ENCODE measurements at places on chromosomes 2 and 18.

DNA sequence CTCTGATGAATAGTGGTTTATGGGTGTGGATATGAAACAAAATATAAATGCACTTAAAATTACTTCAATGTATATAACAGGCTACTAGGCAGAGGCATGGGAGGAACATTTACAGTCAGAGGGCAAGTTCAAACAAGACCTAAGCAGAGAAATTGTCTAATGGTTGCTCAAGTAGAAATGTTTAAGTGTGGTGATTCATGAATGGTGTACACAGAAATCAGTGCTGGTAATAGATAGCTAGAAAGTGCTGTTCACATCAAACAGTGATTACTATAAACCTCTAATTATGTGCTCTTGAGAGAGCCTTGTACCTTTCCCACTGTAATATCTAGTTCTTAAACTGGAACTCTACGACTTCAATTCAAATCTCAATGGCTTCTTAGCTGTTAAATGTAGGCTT, 485.1 kb downstream of the NRXN1 start:
- no peak for DNase-seq

DNA sequence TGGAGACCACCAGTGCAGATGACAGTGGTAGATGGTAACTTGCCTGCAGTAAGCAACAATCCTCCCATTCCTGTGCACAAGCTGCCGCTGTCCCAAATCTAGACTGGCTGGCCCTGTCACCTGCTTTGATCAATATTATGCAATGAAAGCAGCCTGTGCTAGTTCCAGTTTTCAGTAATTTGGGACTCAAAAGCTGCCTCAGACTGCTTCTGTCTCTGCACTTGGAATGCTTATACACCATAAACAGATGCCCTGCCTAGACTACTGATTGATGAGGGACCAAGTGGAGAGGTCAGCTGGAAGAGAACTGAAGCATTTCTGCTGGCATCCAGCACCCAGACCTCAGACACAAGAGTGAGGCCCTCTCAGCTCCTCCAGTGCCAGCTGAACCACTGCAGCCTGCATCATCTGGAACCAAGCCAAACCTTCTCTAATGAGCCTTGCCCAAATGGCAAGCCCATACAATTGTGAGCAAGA, 24.9 kb downstream of the CCBE1 start:
- no peak for DNase-seq

DNA sequence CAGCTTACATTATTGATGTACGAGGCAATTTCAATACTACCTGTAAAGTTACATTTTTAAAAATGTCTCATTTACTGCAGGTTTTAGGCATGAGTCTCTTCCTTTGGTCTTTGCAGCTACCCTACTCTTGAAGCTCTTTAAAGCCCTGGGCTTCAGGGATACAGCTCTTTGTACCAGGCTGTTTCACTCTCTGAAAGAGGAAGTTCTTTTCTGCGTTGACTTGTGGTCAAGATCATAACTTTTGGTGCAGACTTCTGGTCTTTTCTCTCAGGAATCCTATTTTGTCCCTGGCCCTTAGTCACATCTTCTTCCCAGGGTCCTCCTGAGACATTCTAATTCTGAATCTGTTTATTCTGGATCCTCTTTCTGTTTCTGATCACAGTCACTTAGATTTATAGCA, 16.6 kb upstream of the HRH4 start:
- DNase-seq = no peak

DNA sequence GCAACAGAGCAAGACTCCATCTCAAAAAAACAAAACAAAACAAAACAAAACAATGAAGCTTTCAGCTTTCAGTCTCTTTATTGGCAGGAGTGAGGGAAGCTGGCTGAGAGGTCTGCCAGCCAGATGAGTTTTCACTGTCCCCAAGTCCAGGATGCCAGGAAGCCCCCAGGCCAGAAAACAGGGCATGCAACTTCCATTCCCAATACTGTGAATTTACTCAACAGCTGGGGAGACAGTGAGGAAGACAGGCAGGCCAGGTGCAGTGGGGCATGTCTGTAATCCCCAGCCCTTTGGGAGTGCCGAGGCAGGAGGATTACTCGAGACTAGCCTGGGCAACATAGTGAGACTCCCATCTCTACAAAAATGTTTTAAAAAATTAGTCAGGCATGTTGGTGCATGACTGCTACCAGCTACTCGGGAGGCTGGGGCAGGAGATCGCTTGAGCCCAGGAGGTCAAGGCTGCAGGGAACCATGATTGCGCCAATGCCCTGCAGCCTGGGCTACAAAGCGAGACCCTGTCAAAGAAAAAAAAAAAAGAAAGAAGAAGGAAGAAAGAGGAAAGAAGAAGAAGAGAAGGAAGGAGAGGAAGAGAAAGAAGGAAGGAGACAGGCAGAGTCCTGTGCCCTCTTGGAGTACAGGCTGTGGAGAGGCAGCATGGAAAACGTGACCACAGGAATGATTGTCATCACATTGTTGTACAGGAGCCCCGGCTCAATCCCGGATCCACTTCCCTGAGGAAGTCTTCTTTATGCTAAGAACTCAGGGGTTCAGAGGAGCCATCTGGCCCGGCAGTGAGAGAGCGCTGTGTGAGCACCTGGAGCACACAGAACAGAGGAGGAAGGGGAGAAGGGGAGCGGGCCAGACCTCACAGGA, 29.2 kb upstream of the POMC start:
- no peak for DNase-seq

GRCh38 chr2:39545957-39546356, 108.9 kb upstream of the MAP4K3 start:
- DNase-seq = no peak

DNA sequence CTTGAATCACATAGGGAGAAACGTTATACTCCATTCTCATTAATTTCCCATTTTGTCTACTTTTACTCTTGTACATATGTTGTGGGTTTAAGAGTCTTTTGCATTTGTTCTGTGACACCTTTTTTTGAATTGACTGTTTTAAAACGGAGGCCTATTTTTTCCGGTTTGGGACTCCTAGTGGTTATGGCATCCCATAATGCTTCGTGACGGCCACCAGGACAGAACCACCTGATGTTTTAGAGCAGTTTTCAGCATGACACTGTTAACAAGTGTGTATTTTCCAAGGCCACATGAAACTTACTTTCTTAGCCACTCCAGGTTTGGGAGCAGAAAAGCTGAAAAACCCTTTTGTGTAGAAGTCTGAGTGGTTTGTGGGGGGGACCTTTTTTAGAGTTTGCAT, 8.4 kb downstream of the SOX11 start:
- DNase-seq = no peak

DNA sequence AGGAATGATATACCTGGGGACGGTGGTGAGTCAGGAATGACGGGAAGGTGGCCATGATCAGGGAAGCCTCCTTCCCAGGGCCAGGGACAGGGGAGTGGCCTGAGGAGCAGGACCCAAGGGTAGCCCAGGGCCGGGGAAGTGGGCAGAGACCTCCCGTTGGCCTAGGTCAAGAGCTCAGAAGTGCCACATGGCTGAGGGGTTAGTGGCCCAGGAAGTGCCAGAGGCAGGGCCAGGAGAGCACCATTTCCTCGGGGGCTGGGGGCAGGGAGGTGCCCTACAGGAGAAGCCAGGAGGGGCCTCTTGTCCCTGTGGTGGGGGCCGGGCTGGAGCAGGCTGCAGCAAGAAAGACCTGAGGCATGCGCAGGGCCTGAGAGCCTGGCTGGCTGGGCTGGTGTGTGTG, 152.3 kb upstream of the ZSWIM2 start:
- DNase-seq = no peak

- DNase-seq = no peak
Observed at GRCh38 chr2:213232649-213233437, 51.4 kb upstream of the SPAG16 start.

DNA sequence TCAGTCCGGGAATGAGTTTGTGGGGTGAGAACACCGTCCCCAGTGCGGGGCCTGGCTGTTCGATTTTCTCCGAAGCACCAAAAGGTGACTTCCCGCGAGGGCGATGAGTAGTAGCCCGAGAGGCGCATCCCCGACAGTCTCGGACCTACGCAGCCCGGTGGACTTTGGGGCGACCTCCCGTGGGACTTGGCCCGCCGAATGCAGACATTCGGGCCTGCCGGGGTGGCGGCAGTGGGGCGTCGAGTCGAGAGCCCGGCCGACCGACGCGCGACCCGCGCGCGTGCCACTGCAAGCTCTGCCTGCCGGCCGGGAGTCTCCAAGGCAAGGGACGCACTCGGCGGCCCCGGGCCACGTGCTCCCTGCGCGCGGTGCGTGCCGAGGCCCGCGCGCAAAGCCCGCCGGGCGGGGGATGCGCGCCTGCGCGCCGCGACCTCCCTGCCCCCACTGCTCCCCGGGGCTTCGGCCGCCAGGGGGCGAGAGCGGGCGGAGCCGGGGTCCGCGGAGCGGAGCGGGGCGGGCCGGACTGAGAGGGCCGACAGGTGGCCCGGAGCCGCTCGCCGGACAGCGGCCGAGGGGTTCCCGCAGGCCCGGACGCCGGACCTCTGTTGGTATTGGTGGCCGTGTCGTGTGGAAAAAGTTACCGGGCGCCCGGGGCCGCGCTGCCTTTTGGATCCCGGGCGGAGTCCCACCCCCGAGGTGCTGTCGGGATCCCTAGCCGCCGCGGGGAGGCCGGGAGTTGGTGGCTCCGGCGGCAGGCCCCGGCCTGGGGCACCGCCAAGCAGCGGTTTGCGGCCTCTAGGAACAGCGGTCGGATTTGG, 1.9 kb downstream of the PTMA start:
- peak; percentile 86 for DNase-seq

- no peak for DNase-seq
Observed at GRCh38 chr2:79453918-79454317, 58.9 kb upstream of the CTNNA2 start.

- no peak for DNase-seq
Observed at GRCh38 chr2:50535256-50535655, 496.7 kb downstream of the NRXN1 start.

GRCh38 chr2:143686585-143687164, 557.5 kb downstream of the ARHGAP15 start:
- DNase-seq = peak; percentile 28

DNA sequence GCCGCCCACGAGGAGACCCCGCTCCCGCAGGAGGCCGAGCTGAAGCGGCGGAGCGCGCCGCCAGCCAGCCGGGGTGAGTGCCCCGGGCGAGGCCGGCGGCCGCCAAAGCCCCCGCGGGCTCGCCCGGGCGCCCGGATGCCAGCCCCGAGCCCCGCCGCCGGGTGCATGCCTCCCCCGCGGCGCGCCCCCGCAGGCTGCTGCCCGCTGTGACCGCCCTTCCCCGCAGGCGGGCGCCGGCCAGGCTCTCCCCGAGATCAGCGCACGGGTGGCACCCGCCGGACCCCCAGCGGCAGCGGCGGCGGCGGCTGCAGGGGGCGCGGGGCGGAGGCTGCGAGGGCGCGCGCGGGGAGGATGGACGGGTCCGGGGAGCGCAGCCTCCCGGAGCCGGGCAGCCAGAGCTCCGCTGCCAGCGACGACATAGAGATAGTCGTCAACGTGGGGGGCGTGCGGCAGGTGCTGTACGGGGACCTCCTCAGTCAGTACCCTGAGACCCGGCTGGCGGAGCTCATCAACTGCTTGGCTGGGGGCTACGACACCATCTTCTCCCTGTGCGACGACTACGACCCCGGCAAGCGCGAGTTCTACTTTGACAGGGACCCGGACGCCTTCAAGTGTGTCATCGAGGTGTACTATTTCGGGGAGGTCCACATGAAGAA, 470 bp downstream of the KCNF1 start:
- no peak for DNase-seq

- DNase-seq = no peak
Observed at GRCh38 chr2:4130651-4131050, 427.3 kb downstream of the DCDC2C start.

DNA sequence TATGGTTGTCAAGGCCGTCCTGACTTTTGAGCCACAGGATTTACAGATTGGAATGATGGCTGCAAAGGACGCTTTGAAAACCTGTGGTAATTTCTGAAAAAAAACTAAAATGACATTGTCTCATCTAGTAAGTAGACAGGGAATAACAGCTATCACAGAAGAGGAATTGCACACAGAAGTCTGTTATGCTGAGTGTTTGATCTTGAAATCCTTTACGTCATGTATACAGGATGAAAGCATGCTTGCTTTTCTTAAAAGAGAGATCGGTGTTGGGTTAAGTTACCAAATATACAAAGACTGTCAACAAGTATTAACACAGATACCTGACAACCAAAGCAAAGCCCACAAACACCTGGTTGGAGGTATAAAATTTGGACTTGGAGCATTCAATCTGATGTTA, 12.6 kb upstream of the SRSF7 start:
- no peak for DNase-seq

GRCh38 chr18:29397536-29397935, 1220.6 kb upstream of the CDH2 start:
- DNase-seq = no peak

DNA sequence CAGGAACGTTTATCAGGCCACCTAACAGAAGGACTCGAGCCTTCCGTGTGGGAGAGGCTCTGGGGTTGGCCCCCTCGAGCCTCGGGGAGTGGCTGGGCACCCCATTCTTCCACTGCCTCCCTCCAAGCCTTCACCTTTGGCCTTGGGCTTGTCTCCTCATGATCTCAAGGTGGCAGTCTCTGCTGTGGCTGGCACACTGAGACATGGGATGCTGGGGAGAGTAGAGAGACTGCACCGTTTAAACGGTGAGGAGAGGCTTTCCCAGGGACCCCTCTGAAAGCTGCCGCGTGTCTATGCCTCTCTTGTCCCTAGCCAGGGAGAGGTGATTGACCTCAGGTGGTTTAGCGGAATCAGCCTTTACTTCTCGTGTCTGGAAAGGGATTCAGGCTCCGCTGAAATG, 71.0 kb downstream of the DCDC2C start:
- no peak for DNase-seq

DNA sequence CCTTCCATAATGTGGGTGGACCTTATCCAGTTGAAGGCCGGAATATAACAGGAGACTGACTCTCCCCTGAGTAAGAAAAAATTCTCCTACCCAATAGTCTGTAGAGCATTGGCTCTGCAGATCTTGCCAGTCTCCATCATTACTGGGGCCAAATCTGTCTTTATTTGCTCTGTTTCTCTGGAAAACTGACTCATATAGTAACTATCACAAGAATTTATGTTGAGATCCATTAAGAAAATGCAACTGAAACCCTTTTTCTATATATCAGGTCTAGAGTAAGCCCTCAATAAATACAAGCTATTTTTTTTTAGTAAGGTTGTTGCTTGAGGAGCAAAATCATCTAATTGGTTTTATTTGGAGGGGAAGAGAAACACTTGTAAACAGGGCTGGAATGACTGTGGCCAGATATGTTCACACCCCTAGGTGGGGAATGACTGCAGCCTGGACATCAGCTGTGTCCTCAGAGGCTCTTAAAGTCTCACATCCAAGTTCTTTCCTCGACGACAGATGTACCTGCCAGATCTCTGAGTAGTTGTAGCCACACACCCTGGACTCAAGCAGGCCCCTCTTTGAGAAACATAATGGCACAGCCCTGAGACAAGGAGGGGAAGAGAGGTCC, 339.7 kb downstream of the TNS1 start:
- no peak for DNase-seq

Measured in renal cortex interstitium (tissue), 15 donors.